ENCODE measurements at places on chromosomes 3 and 15. TPM values are rescaled to one million over a fixed set of nuclear protein-coding genes. Genes with fewer than 3 reads are reported as not detected.
A peak's percentile ranks its signal among the peaks of the same experiment; 100 is the strongest.

NOX5 gene
- total RNA-seq: 5.8 TPM

GRCh38 chr15:87215100-87215499 lies 1041.4 kb downstream of the NTRK3 start:
- H3K36me3 ChIP-seq: no peaks in the 10 kb centered on the region
- H3K27ac ChIP-seq: no peak overlapping the region
- DNase-seq: no peak

C3orf49 gene
- total RNA-seq: not detected

- H3K27ac ChIP-seq: no peak overlapping the region
- H3K4me3 ChIP-seq: no peak overlapping the region
- no peaks in the 10 kb centered on the region for H3K36me3 ChIP-seq
- no peak for DNase-seq
- no peaks in the 10 kb centered on the region for H3K27me3 ChIP-seq
Measured at GRCh38 chr3:142866841-142867631, 21.8 kb downstream of the PCOLCE2 start.

CADM2 gene
- 11.7 TPM for total RNA-seq

GRCh38 chr15:92336419-92336987 lies 57.2 kb upstream of the ST8SIA2 start:
- H3K27ac ChIP-seq: no peak overlapping the region
- no peaks in the 10 kb centered on the region for H3K36me3 ChIP-seq
- H3K27me3 ChIP-seq: no peaks in the 10 kb centered on the region

DNA sequence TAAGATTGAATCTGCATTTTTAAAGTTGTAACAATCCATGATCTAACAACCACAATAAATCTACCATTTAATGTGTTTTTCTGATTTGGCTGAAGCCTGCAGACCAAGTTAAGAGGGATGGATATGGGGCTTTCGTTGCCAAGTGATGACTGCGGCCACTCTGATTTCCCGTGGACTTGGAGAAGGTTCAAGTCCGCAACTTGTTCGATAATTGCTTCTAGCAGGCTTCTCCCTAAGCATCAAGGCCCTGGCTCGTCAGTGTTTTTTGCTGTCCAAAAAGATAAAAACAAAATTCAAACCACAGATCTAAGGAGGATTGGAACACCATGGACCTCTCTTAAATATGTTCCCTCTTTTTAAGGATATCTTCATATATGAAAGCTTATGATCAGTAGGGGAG lies 256.6 kb downstream of the CNTN3 start:
- H3K27ac ChIP-seq: no peak overlapping the region
- no peaks in the 10 kb centered on the region for H3K36me3 ChIP-seq
- H3K27me3 ChIP-seq: no peaks in the 10 kb centered on the region
- DNase-seq: no peak
- H3K4me3 ChIP-seq: no peak overlapping the region

DNA sequence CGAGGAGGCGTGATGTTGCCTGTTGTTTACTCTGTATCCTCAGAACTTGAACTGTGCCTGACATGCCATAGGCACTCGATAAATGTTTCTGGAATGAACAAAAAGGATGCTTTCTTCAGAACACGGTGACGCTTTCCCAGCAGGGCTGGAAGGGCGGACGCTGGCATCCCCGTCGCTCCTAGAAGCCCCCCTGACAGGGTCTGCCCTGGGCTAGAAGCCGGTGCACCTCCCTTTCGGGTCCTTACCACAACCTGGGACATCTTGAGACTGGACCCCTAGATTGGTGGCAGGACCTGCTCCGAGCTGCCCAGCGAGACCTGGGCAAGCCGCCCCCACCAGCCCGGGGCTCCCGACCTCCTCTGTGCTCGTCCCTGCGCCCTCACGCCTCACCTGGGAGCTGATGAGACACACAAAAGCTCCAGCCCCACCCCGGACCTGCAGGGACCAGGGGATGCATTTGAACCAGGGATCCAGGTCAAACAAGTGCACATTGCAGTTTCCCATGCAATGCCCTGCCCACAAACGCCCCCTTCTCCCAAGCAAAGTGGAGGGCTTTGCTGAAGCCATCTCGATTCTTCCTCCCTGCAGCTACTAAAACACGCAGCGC lies 131.2 kb upstream of the MEF2A start:
- no peaks in the 10 kb centered on the region for H3K36me3 ChIP-seq
- H3K4me3 ChIP-seq: no peak overlapping the region
- no peak overlapping the region for H3K27ac ChIP-seq
- DNase-seq: no peak

PROK2 gene
- total RNA-seq: not detected

- H3K36me3 ChIP-seq: no peaks in the 10 kb centered on the region
- H3K4me3 ChIP-seq: peak overlapping the region; percentile 45
- no peaks in the 10 kb centered on the region for H3K4me1 ChIP-seq
Measured at GRCh38 chr15:62067448-62068044, 769 bp downstream of the C2CD4A start.

DNA sequence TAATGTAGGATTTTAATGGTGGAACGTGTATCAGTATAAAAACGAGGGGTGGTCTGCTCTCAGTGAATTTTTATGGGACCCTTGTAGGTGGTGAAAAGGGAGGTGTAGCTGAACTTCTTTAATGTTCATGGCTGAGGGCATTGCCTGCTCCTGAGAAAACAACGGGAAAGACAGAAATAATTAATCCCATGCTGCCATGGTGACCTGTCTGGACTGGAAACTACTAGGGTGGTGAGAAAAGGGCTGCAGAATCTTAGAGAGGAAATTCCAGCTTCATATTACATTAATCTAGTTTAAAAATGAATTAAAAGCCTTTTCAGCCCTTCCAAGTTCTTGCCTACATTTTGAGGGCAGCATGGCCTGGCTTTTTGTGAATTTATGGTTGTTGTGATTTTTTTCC lies 47.6 kb downstream of the ZBTB38 start:
- H3K4me1 ChIP-seq: peaks cover 12% of the 10 kb centered on the region
- no peaks in the 10 kb centered on the region for H3K36me3 ChIP-seq
- no peak overlapping the region for H3K4me3 ChIP-seq
- peak overlapping the region; percentile 99 for H3K27ac ChIP-seq
- H3K27me3 ChIP-seq: no peaks in the 10 kb centered on the region
- DNase-seq: no peak

DNA sequence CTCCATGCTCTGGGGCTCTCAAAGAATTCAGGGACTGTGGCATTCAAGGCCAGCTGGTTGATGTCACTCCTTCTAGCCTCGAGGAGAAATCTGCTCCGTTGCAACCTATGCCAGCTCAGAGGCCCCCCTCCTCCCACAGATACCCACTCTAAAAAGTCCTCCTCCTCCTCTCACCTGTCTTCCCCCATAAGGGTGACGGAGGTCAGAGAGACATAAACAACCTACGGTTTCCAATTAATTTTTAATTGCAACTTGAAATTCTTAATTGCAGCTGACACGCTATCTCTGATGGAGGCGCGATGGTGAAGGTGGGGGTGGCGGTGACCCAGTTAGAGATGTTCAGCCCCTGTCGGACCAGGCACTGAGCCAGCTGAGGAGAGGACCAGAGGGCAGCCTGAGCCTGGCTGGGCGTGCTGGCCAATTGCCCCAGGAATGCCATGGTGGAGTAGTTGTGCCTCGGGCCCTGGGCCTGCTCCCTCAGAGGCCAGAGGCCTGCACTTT lies 43.2 kb upstream of the INSYN1 start:
- no peaks in the 10 kb centered on the region for H3K36me3 ChIP-seq
- DNase-seq: no peak
- H3K4me1 ChIP-seq: peaks cover under 1% of the 10 kb centered on the region
- H3K4me3 ChIP-seq: no peak overlapping the region

DNA sequence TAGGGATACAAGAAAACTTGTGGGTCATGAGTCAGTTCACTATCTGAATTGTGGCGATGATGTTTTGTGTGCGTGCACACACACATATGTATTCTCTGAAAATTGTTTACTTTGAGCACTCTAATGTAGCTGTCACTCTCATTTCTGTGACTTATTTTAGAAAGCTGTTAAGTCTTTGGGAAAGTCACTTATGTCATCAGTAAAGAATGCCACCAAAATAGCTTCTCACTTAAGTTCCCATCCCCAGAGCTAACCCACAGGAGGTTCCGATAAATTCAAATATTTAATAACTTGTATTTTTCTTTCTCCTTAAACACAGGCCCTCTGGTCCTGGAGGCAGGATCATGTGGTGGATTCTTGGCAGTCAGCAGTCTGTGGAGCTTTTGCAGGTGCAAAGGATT lies 138.3 kb downstream of the LRIG1 start:
- no peaks in the 10 kb centered on the region for H3K27me3 ChIP-seq
- no peak overlapping the region for H3K4me3 ChIP-seq
- DNase-seq: no peak
- H3K4me1 ChIP-seq: no peaks in the 10 kb centered on the region

DNA sequence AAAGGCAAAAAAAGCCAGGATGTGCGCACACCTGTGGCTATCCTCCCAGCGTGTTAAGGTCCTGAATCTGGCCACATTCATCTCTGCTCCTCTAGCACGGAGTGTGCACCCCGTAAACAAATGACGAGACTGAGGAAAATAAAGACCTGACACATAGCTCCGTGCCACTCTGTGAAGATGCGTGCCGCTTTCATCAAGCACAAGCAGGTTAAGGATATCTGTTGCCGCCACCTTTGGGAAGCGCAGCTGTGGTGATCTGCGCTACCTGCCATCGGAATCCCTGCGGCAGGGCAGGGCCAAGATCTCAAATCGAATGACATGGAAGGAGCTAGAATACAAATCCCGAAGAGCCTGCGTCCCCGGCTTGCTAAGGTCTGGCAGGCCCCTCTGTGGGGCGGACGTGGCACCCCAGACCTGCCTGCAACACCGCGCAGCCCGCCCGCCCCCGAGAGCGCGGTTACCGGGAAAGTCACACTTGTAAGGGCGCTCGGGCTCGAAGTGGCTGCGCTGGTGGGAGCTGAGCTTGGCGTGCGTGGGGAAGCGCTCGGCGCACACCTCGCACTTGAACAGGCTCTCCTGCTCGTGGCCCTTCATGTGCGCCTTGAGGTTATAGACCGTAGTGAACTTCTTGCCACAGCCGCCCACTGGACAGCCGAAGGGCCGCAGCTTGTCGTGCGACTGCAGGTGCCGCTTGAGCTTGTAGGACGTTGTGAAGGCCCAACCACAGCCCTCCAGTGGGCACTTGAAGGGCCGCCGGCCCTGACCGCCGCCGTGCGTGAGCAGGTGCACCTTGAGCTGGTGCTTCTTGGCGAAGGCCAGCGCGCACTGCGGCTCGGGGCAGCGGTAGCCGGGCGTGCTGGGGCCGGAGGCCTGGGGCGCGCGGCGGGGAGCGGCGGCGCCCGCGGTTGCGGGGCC lies 936 bp downstream of the ZXDC start:
- H3K4me1 ChIP-seq: peaks cover 15% of the 10 kb centered on the region
- peaks cover 3% of the 10 kb centered on the region for H3K36me3 ChIP-seq
- H3K27ac ChIP-seq: peak overlapping the region; percentile 92
- H3K4me3 ChIP-seq: peak overlapping the region; percentile 71
- DNase-seq: peak; percentile 16

COX17 gene
- total RNA-seq: 26.4 TPM

GRCh38 chr3:63795438-63795837 lies 23.7 kb upstream of the C3orf49 start:
- H3K4me3 ChIP-seq: no peak overlapping the region
- no peaks in the 10 kb centered on the region for H3K4me1 ChIP-seq
- no peaks in the 10 kb centered on the region for H3K36me3 ChIP-seq
- DNase-seq: no peak

SLC25A36 gene
- total RNA-seq: 93.9 TPM

DNA sequence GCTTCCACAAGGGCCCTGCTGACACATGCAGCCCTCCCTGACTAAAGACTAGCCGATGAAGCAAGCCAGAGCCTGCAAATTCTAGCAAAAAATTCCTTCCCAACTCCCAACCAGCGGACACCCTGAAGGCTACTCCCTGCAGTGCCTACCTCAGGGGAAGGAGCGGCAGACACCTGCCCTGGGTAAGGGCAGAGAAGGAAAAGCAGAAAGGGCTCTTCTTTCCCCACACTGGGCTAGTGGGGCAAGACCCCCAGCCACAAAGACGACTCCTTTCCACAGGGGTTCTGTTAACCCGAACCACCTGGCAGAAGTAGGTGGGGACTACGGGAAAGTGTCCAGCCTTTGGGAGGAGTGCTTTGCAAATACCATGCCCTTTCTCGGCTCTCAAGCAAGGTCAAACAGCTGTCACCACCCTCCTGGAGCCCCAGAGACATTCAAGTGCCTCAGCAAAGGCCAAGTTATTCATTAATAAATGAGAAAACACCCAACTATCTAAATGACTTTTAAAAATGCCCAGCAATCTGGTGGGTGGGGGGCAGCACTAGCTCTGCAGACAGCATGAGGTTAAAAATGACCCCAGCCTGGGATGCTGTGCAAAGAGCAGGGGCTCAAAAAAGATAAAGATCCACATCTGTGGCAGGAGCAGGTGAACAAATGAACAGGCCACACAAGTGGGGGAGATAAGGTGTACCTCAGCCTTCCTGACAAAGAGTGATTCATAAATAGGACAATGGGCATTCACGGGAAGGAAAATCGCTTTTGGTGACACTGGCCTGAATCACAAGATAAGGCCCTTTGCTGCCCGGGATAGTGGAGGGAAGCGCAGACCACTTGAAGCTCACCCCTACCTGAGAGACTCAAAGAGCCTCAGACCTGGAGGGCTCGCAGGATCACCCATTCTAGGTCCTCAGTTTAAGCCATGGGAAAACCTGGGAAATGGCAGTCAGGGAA lies 33.0 kb downstream of the CCDC12 start:
- peaks cover 16% of the 10 kb centered on the region for H3K4me1 ChIP-seq
- H3K27ac ChIP-seq: no peak overlapping the region
- no peaks in the 10 kb centered on the region for H3K27me3 ChIP-seq
- DNase-seq: no peak
- no peaks in the 10 kb centered on the region for H3K36me3 ChIP-seq

DNA sequence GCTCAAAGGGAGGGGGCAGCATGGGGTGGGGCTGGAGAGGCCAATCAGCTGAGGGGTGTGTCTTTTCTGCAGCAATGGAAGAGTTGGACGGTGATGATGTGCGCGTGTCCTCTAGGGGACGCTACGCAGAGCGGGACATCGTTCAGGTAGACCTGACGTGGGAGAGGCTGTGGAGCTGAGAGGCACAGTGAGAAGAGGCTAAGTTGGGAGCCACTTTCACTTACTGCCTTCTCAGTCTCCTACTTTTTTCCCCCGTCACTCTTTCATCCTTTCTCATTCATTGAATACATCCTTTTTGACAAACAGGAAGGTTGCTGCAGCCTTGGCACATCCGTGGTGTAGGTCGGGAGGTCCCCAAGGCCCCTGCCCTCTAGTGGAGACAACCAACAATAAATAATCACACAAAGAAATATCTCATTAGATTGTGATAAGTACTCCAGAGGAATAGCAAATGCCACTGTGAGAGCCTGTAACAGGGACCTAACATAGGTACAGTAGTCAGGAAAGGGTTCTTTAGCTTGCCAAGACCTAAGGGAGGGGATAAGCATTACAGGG lies 4.4 kb upstream of the BRPF1 start:
- no peaks in the 10 kb centered on the region for H3K27me3 ChIP-seq
- no peaks in the 10 kb centered on the region for H3K36me3 ChIP-seq
- H3K27ac ChIP-seq: no peak overlapping the region
- no peak overlapping the region for H3K4me3 ChIP-seq
- DNase-seq: no peak

Data from prostate gland (tissue), 2 donors.